SK-N-DZ (cell line): ENCODE measurements at places on chromosomes 16 and 17.

GRCh38 chr17:7897773-7898172, 9.2 kb downstream of the CHD3 start:
- DNase-seq = no peak

DNA sequence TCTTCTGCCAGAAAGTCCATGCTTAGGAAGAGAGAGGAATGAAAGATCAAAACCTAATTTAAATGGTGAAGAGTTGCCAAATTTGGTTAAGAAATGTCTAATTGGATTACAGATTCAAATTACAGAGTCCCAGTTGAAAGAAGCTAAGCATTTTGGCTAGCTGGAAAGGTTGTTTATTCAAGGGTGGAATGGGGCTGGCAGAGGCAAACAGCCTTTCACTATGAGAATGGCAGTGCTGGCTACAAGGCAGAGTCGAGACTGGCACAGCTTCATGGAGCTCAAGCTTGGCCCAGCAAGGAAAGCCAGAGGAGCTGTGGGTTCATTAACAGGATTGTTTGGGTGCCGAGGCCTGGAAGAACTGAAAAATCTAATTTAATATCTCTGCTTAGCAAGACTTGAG, 13.6 kb downstream of the MAP3K3 start:
- peak; percentile 60 for DNase-seq

- no peak for DNase-seq
Observed at GRCh38 chr17:50624321-50624934, 10.3 kb upstream of the ABCC3 start.

DNA sequence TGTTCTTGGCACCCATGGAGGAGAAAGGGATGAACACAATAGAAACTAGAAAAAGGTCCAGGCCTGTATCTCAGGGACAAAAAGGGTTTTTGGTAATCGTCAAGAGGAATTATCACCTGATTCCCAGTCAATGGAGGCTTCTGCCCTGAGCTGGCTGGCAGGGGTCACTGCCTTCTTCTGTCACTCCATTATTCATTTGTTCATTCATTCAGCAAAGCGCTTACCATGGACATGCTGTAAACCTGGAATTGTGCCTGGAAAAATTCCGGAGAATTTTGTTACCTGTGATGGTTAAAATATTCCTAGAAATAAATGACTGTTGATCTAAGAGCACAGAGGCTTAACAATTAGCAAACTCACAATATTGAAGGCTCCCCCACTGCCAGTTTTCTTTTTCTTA, 212.3 kb downstream of the SHISA9 start:
- DNase-seq = no peak

DNA sequence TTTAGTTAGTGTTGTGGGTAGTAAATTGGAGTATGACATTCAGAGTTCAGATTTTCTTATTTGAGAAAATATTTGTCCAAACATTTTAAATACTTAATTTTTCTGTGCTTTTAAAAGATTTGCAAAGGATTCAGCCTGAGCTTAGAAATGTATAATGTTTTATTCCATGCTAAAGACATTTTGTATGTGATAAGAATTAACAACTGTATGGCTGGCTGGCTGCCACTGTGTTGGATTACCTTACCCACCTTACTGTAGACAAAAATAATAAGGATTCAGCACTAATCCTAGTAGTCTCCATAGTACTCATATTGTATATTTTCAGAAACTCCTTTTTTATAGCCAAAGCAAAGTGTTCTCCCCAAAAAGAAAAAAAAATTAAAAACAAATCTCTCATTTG, 74.8 kb downstream of the TANC2 start:
- no peak for DNase-seq

- no peak for DNase-seq
Observed at GRCh38 chr17:72366626-72367025, 245.8 kb downstream of the SOX9 start.

DNA sequence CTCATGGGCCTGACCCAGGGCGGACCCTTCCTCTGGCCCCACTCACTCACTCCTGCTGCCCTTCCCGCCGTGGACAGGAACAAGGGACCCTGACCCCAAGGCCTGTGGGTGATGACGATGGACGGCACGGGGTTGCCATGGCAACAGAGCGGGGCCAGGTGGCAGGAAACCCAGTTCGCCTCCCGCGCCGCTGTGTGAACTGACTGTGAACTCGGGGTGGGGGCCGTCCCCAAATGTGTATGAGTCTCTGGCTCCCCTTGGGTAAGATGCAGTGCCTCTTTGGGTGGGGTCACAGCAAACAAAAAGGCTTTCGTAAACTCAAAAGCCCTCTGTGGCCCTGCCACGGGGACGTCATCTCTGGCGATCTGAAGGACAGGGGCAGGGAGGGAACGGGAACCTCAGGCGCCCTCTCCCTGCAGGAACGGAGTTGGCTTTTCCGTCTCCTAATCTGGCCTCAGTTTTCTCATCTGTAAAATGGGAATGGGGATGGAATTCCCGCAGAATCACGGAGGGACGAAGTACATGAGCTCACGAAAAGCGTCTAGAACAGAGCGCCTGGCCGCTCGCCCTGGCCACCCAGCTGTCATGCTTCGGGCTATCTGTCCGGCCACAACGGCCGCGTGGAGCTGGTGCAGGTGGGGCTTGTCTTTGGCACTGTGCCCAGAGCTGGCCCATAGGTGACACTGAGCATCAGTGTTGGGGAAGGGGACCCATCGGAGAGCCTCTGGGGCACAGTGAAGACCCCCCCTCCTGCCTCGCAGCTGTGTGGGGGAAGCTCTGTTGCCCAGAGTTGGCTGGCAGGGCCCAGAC, 44.9 kb upstream of the PABPN1L start:
- DNase-seq = no peak

DNA sequence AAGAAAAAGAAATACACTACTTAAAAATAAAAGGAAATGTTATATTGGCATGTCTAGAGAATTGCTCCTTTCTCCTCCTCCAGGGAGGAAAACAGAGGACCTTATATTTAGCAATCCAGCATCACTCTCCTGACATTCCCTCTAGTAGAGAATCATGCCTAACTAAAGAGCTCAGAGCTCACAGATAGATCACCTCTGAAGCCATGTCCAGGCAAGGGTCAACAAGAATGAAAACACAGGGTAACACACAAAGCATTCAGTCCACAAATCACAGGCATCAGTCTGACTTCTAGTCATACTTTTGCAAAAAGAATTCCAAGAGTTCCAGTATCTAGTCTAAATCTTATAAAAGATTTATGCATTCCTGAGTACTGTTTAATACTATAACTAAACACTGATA, 4.4 kb upstream of the HASPIN start:
- no peak for DNase-seq
